Ovary (tissue), 10 donors: ENCODE measurements at places on chromosomes 3 and 15. TPM values are rescaled to one million over a fixed set of nuclear protein-coding genes. Genes with fewer than 3 reads are reported as not detected.

Gene MYO9A
- 68.0 TPM for total RNA-seq

Gene LRRIQ4
- not detected for total RNA-seq

DNA sequence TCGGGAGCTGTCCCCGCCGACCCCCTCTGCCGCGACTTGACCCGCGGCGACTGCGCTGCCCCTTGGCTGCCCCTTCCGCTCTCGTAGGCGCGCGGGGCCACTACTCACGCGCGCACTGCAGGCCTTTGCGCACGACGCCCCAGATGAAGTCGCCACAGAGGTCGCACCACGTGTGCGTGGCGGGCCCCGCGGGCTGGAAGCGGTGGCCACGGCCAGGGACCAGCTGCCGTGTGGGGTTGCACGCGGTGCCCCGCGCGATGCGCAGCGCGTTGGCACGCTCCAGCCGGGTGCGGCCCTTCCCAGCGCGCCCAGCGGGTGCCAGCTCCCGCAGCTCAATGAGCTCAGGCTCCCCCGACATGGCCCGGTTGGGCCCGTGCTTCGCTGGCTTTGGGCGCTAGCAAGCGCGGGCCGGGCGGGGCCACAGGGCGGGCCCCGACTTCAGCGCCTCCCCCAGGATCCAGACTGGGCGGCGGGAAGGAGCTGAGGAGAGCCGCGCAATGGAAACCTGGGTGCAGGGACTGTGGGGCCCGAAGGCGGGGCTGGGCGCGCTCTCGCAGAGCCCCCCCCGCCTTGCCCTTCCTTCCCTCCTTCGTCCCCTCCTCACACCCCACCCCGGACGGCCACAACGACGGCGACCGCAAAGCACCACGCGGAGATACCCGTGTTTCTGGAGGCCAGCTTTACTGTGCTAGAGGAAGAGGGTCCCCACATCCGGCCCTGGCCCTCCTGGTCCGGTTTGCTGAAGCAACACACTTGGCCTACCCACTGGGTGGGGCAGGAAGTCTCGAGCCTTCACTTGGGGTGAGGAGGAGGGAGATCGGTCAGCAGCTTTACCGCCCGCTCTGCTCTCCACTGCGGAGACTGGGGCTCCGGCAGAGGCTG lies at the start of gene RASSF1:
RASSF1 (minus strand) TSS at position 389 of the 882 bp plus-strand sequence; CDS start at position 358, 31 bp downstream.
- peak; percentile 75 for DNase-seq
- no peaks in the 10 kb centered on the region for H3K36me3 ChIP-seq
- peak within 1 kb of the TSS; percentile 47 for H3K27ac ChIP-seq
- H3K4me1 ChIP-seq = peaks cover 18% of the 10 kb centered on the region

- no peaks in the 10 kb centered on the region for H3K36me3 ChIP-seq
- no peak overlapping the region for H3K27ac ChIP-seq
- H3K4me1 ChIP-seq = no peaks in the 10 kb centered on the region
- no peak for DNase-seq
- no peak overlapping the region for H3K4me3 ChIP-seq
Observed at GRCh38 chr3:67986706-67987105, 332.3 kb upstream of the SUCLG2 start.

DNA sequence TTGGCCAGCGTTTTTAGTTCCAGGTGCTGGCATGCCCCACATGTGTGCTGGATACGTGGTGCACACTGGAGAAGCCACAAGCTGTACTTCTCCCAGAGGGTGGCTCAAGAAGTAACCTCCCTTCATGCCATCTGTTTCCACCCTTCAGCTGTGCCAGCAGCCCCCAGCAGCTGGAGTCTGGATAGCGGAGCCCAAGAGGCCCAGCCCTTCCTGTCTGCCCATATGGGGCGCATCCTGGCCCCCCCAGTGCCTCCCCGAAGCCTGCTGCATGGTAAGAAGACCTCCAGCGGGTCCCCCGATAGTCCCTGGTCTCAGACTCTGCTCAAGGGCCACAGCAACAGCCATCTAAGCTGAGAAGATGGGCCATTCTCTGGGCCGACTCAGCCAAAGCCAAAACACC lies 5.8 kb upstream of the MANF start:
- no peaks in the 10 kb centered on the region for H3K27me3 ChIP-seq
- no peaks in the 10 kb centered on the region for H3K4me1 ChIP-seq
- no peak overlapping the region for H3K4me3 ChIP-seq

DNA sequence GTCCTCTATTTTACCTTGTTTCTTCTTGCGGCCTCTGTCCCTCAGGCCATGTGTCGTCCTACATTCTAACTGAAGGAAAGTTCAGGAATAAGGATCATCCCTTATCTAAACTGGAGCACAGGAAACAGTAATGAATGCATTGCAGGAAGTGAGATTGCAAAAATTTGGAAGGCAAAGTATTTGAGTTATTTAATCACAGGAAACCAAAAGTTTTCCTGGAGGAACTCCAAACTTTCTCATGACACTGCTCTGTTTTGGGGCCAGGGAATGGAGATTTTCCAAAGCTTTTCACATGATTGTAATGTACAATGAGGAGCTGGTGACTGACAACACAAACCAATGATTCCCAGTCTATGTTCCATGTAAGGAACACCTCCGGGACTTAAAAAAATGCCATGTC lies 57.8 kb upstream of the PLSCR4 start:
- no peak for DNase-seq
- peaks cover 2% of the 10 kb centered on the region for H3K4me1 ChIP-seq
- no peak overlapping the region for H3K4me3 ChIP-seq
- no peak overlapping the region for H3K27ac ChIP-seq
